ENCODE measurements at places on chromosomes 16 and 17.
A peak's percentile ranks its signal among the peaks of the same experiment; 100 is the strongest.

DNA sequence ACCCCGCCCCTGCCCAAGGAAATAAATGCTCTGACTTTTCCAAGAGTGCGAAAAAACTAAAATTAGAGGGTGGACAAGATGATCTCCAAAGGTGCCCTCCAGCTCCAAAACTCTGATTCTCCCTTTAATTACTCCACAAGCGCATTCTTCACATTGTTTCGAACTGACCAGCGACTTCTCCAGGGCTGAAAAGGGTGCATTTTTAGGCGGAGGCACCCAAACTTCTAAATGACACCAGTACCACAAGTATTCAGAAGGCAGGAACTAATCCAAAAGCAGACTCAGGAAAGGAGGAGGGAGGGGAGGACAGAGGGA is 750 bp downstream of the ZFHX3 start:
- no peak for ATAC-seq

DNA sequence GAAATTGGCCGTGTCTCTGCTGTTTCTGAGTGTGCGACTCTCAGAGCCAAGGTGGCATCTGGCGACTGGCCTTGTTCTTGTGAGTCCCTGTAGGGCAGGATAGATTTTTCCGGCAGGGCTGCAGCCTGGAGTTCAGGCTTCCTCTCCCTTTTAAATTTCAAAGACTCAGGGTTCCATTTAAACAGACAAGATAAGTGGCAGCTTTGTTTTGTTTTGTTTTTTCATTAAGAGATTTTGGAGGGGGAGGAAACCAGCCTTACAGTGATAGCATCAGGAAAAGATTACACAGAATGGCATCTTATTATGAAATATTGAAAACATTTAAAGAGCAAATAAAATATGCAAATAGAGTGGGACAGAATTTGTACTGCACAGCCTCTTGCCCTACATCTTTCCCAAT is 151.3 kb downstream of the RPTOR start:
- no peak for ATAC-seq

DNA sequence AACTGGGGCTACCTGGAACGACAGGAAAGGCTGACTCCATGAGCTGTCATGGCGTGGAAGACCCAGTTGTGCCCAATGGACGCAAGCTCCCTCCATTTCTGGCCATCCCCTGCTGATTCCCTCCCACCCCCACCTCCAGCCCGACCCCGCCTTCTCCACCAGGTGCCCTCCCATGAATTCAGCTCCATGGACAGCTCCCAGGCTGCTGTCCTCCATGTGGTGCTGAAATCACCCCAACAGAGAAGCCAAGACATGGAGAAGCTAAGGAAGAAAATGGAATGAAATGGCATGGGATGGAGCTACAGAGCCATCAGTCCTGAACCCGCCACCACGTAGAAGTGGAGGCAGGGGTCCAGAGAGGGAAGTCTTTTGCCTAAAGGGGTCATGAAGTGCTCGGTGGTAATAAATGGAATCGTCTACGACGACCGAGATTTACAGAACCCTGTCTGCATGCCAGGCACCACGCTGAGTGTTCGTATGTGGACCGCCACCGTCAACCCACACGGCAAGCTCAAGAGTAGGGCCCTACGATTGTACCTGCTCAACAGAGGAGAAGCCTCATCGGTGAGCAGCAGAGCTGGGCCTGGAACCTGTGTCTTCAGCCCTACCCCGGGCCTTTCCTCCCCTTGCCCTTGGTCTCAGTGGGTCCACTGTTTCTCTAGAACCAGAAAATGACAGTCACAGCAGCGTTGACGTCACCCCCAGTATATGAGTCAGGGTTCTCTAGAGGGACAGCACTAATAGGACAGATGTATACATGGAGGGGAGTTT is 9.3 kb upstream of the ZC3H18 start:
- peak; percentile 28 for ATAC-seq

- peak; percentile 58 for ATAC-seq
Observed at GRCh38 chr16:4535627-4536108, 2.9 kb downstream of the CDIP1 start.

DNA sequence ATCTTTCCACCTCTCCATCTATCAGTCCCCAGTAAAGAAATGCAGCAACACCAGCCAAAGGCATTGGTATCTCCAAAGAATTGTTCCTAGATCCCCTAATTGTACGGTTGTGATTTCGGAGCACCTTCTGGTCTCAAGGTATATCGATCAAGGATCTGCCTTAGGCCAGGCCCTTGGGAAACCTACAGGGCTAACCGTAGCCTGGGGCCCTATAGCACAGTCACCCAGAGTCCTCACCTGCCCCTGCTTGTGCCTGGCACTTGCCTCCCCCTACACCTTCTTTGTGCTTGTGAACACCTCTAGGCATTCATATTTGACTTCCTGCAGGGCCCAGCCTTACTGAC is 16.8 kb upstream of the AURKB start:
- ATAC-seq = no peak

DNA sequence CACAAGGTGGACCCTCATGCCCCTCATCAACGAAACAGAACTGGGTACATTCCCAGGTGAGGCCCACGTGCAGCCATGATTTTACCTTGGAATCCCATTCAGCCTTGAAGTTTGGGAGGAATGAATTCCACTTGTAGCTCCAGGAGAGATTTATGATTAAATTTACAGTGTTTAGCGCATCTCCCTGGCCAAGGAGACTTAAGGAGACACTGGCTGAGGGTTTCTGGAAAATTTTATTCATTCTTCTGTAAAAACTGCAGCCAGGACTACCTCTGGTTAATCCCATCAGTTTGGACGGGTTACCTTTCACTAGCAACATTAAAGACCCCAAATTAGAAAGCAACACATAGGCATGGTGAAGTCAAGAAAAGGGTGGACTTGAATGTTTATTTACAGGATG is 87.2 kb upstream of the SMURF2 start:
- no peak for ATAC-seq

DNA sequence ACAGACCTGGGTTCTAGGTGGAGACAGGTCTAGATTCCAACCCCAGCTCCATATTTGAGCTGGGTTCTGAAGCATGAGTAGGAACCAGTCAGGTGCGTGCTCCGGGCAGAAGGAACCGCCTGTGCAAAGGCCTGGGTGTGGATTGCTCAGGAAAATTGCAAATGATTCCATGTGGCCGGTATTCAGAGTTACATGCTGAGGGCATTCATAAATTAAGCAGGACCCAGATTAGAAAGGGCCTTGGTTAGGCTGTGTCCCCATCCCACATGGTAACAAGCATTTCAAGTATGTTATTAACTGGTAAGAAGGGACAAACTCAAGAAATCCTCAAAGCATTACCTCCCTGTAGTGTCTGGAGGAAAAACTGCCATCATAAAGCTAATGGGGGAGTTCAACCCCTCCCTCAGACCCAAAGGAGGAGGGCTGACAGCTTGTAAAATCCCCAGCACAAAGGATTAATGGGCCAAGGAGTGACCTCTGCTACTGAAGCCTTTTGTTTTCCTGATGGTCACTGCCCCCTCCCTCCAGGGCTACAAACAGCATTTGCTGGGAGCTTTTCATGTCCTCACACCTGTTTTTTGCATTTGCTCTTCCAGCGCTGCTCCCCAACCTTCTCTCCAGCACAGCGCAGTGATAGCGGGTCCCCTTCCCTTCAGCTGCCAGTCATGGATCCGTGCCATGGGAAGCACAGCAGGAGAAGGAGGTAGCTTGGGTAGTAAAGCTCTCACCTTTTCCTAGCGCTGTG is 218.0 kb downstream of the C16orf95 start:
- no peak for ATAC-seq

DNA sequence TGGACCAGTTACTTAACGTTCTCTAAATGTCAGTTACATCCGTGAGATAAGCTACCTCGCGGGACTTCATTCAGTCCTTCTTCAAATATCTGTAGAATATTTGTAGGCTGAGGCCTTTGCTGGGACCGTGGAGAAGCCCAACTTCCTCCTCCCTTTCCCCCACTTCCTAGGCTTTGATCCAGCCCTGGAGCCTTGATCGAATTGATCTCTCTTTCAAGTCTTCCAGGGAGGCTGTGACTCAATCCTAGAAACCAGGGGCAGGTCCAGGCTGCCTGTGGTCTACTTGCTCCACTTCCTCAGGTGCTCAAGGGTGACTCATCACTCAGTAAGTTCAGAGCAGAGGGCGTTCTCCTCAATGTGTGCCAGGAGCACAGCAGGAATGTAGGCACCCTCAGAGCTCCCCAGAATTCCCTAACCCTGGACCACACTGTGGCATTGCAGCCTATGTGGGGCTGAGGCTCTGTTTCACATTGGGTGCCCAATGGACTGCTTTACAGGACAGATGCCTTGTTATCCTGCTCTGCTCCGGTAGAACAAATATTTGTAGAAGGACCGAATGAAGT is 11.2 kb upstream of the CEP20 start:
- ATAC-seq = peak; percentile 88

GRCh38 chr17:50934161-50934560 is 68.0 kb upstream of the TOB1 start:
- ATAC-seq = no peak

- ATAC-seq = no peak
Observed at GRCh38 chr17:82298538-82299421, 18.6 kb downstream of the CD7 start.

DNA sequence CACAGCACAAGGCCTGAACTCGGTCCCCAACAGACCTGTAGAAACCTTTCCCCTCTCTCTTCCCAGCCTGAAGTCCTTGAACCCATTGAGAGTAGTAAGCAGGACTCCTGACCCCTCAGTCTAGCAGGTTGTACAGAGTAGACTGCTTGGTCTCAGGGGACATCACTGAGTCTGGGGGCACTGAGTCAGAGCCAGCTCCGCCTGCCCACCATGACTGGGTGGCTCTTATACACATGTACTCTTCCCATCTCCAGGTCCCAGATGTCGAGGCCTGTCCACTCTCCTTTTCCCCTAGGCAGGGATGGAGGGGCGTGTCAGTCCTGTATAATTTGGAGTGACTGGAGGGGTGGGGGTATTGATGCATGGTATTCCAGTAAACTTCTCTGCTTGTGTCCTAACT is 23.5 kb downstream of the LIG3 start:
- ATAC-seq = no peak

- no peak for ATAC-seq
Observed at GRCh38 chr16:46896314-46896968, 12.3 kb downstream of the GPT2 start.

DNA sequence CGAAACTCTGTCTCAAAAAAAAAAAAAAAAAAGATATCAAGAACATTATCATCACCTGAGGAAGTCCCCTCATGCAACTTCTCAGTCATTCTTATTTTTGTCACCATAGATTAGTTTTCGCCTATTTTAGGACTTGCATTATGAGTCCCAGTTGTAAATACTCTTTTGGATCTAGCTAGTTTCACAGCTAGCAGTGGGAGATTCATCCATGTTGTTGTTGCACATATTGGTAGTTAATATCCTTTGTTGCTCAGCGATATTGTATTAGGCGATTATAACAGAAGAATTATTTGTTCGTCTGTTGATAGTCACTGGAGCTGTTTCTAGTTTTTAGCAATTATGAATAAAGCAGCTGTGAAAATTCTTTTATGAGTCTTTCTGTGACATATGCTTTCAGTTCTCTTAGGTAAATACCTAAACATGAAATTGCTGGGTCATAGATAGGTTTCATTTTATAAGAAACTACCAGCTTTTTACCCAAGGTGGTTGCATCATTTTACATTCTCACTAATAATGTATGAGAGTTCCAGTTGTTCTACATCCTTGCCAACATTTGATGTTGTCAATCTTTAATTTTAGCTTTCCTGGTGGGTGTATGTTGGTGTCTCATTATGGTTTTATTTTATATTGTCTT is 40.7 kb upstream of the MAP3K14 start:
- peak; percentile 75 for ATAC-seq

DNA sequence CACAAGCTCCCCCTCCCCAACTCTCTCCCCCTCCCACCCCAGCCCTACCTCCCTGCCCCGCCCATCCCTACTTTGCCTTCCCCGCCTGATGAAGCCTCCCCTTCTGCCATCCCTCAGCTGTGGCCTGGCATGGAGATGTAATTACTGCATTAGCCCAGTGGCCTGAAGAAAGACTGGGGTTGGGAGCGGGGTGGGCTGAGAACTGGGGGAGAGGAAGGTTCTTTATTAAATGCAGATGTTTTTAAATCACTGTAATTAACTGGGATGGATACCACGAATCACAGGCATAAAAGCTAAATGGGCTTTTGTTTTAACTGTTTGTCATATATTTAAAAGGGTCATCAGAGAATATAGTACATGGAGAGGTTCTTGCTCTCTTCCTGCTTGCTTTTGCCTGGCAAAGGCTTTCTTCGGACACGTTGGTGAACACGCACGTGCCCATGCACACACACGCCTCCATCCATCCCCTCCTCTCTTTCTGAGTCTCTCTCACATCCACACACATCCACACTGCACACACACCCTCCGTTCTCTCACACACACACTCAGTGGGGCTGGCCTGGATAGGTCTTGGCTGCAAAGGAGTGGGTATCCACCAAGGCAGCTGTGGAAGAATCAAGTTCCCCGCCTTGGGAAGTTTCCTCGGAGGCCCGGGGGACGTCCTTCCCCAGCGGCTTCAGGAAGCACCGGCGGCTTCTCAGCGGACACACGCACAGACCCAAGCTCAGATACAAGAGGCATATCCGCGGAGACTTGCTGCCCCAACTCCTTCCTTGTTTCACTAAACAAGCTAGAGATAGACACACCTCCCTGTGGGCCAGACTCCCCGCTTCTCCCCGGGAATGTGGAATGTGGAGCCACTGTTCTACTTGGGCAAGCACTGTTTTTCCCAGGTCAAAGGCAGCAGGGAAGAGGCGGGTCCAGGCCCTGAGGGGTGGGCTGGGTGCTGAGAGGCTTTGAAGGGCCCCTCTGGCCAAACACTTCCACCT is 27.4 kb upstream of the TNRC6C start:
- no peak for ATAC-seq

DNA sequence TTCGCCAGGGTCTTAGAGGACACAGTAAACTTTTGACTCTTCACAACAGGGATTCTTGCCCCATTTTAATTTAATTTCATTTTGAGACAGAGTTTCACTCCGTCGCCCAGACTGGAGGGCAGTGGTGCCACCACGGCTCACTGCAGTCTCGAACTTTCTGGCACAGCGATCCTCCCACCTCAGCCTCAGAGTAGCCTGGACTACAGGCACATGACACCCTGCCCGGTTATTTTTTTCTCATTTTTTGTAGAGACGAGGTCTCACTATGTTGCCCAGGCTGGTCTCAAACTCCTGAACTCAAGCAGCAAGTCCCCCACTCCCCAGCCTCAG is 329 bp upstream of the NLE1 start:
- ATAC-seq = peak; percentile 10

All from activated T-helper 17 cell treated with anti-CD3 and anti-CD28 coated beads, Interleukin-2, amount 50 U/mL, for 72 hours (primary cell).